Skeletal muscle tissue (tissue), 5 donors: ENCODE measurements at places on chromosomes 3 and 15. TPM values are rescaled to one million over a fixed set of nuclear protein-coding genes. Genes with fewer than 3 reads are reported as not detected.

DAPK2 gene
- 2.6 TPM for total RNA-seq

SNTN gene
- total RNA-seq, result not detected

SERPINI1 gene
- total RNA-seq, result 17.7 TPM

RAB8B gene
- 26.6 TPM for total RNA-seq

MYO5C gene
- 3.7 TPM for total RNA-seq

DUOXA2 gene
- not detected for total RNA-seq

CACNA2D3 gene
- total RNA-seq, result 3.1 TPM

SORD gene
- 1.6 TPM for total RNA-seq

SCAANT1 gene
- not detected for total RNA-seq
